Hematopoietic multipotent progenitor cell treated with erythropoietin and hydrocortisone succinate and interleukin-3 and kit ligand, for 8 days (in vitro differentiated cells): ENCODE measurements at places on chromosomes 5 and 9.
A peak's percentile ranks its signal among the peaks of the same experiment; 100 is the strongest.

GRCh38 chr5:157575381-157576020 is at the start of gene ADAM19:
TSS of gene ADAM19 (minus strand) at chr5:157575775. CDS start at chr5:157575696, 79 bp downstream.
- DNase-seq = no peak

DNA sequence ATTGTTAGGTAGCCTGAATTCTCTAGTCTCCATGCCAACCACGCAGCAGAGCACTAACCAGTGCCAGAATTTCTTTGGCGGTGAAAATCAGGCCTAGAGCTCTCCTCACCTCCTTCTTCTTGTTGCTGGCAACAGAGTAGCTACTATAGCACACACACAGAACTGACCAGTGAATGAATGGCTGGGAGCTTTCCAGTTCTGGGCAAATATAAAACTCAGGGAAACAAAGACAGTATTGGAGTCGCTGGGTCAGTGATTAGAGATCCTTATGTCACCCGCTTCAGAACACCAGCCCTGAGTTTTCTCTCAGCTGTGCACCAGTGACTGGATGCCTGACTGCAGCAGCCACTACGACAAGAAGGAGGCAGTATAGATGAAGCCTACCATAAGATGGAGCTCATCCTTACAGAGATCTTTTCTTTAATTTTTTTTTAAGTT is 26.9 kb upstream of the FEM1C start:
- no peak for DNase-seq

DNA sequence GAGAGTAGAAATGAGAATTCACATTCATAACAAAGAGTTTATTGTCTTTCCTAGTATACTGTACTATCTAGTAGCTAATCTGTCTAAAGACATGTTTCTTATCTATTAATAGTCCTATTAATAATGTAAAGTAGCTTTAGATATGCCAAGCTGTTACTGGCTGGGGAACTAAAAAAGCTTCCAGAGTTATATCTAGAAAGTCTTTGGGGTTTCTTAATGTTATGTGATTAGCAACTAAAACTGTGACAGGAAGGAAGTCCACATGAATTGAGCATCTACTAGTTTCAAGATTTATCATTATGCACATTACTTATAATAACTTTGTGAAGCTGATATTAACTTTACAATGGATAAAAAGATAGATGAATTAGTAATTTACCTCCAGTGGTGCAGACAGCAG is 122.7 kb upstream of the CDKN2B start:
- no peak for DNase-seq

DNA sequence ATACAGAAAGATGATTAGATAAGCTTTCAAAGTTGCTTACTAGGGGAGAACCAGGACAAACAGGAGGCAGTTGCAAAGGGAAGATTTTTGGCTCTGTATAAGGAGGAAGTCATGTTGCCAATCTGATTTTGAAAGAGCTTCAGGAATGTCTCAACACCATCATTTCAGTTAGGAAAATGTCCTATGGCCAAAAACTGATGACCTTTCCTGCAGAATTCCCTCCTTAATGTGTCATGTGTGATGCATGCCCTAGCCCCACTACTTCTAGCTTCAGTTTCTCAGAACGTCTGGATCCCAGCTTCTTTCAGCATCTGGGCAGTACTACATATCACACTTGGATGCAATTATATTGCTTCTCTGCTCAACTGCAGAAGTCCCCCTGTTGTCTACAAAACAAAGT is 211.5 kb upstream of the NREP start:
- no peak for DNase-seq

- DNase-seq = no peak
Measured at GRCh38 chr9:68482548-68482947, 58.1 kb downstream of the TMEM252 start.

DNA sequence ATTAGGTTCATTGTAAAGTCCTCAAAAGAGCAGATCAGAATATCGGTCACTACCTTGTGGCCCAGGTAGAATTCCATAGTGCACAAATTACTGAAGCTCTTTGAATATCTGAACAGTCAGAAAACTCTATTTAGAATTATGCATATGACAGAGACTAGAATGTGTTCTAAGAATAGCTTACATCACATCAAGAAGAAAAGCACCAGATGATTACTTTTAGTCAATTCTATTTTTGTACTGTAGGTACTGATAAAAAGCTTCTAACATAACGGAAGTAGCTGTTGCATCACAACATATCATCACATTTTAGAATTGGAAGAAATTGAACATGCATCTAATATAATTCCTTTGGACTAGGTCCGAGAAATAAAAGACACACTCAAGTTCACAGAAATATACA is 946.6 kb upstream of the ARRDC3 start:
- DNase-seq = no peak

GRCh38 chr9:95171001-95171400 is 146.5 kb downstream of the FANCC start:
- DNase-seq = no peak

DNA sequence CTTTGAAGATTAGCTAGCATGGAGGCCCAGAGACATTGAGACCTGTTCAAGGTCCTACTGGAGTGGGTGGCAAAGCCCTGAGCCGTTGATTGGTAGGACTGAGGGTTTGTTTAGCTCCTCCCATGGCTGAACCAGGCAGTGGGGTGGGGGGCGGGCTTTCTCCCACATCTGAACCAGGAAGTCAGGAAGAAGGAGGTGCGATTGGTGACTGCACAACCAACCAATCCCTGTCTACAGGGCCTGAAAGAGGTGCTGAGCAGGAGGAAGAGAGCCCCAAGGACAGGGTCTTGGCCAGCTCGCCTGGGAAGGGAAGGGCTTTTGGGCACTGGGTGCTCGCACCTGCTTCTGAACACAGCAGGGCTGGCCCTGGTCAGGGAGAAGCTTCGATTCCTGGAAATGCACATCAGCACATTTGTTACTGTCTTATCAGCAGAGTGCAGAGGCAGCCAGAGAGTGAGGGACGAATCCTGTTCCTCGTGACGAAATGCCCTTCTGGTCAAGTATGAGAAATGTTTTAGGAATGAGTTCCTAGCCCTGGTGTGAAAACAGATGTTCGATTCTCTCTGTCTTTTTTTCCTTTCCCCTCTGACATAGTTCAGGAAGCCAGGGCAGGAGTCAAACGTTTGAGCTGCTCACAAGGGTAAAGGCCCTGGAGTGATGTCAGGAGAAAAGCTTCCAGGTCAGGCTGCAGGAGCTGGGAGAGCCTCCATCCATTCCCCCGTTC is 294.8 kb upstream of the KLF4 start:
- peak; percentile 97 for DNase-seq

GRCh38 chr5:103283120-103283519 is 24.6 kb downstream of the MACIR start:
- no peak for DNase-seq

- no peak for DNase-seq
Measured at GRCh38 chr9:91541734-91542133, 118.1 kb upstream of the NFIL3 start.

DNA sequence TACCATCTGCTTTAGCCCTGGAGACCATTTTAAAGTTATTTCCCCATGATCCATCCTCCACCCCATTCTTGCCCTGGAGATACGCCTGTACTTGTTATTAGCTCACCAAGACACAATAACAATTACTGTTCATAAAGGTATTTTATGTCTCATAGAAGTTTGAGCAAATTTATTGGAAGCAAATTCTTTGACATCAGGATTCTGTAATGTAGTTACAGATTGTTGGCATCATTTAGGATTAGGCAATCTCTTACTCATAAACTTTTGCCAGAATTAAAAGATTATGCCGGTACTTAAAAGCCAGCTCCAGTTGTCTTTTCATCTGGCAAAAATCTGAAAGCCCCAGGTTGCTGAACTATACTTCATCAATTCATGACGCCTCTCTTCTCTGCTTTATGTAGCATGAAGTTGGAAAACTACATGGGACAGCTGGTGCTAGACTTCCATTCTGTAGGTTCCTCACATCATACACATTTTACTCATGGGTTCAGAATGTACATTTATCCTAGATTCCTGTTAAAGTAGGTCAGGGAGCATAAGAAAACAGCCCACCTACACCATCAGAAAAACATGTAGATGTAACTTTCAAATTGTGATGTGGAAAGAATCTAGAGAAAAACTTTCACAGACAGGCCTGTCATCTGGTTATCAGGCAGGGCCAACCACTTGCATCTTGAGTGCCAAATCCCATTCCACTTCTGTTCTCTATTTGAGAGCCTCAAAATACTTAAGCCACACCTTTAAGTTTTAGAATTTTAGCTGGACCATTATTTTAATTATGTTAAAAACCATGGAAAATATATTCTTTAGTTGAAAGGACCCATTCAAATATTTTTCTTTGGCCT is 14.0 kb downstream of the ATP10B start:
- DNase-seq = no peak

DNA sequence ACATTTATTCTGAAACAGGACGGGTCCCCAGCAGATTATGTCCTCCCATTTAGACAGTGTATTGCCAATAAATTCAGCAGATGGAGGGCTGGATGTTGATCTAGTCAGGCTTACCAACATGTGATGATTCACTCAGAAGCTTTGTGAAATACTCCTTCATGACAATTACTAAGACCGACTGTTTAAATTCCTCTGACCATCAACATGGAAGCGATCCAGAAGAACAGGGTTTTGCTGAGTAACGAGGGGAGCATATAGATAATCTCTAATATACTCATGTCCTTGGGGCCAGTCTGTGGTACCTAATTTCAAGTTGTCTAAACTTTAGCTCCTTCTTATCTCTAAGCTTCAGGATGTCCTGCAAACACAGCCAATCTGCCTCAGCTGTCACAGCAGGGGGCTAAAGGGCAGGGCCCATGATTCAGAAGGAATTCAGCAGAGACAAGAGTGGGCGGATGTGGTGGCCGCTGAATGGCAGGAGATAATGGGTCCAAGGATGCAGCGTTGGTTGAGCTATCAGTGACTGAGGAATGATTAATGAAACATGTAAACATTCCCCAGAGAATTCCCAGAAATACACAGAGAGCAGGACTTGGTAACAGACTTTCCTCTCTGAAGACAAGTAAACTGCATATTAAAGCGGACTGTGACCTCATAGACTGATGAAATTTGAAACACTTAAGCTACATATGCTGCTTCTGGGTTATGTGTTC is 109.4 kb downstream of the ANKRD55 start:
- DNase-seq = peak; percentile 100

DNA sequence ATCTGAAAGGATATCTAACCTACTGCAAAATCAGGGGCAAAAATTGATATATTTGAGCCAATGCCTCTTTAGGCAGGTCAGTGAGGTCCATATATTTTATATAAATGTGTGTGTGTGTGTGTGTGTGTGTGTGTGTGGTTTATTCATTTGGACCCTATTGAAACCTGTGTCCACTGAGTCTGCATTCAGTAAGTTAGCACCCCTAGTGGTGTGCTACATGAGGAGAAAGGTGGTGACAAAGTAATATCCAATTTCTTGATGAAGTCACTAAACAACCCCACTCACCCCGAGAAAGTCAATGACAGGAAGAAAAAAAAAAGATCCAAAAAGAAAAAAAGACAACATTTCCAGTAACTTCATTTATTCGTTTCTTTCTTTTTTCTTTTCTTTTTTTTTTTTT is 4.1 kb downstream of the FBXW11 start:
- peak; percentile 62 for DNase-seq

- no peak for DNase-seq
Measured at GRCh38 chr5:37830348-37830747, 9.5 kb downstream of the GDNF start.

DNA sequence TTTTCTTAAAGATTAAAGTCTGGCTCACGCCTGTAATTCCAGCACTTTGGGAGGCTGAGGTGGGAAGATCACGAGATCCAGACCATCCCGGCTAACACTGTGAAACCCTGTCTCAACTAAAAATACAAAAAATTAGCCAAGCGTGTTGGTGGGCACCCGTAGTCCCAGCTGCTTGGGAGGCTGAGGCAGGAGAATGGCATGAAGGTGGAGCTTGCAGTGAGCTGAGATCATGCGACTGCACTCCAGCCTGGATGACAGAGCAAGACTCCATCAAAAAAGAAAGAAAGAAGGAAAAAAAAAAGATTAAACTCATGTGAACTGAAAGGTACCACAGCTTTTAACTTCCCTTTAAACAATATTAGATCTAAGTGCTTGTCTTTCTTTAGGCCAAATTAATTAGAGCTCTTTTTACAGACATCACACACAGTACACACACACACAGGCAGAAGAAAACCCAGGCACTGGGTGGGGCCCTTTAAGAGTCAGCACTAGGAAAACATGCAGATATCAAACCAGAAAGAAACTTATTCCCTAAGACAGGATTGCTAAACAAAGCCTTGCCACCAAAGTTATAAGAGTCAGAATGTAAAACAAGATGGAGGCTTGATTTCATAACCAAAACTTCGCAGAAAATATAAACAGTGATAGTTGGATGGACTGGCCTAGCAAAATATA is 29.3 kb upstream of the UHRF2 start:
- no peak for DNase-seq

GRCh38 chr5:151083081-151083676 is 2.3 kb upstream of the TNIP1 start:
- no peak for DNase-seq

GRCh38 chr5:150281987-150282386 is 7.6 kb downstream of the CAMK2A start:
- no peak for DNase-seq

- DNase-seq = peak; percentile 24
Measured at GRCh38 chr5:173736374-173736773, 119.9 kb upstream of the BOD1 start.

DNA sequence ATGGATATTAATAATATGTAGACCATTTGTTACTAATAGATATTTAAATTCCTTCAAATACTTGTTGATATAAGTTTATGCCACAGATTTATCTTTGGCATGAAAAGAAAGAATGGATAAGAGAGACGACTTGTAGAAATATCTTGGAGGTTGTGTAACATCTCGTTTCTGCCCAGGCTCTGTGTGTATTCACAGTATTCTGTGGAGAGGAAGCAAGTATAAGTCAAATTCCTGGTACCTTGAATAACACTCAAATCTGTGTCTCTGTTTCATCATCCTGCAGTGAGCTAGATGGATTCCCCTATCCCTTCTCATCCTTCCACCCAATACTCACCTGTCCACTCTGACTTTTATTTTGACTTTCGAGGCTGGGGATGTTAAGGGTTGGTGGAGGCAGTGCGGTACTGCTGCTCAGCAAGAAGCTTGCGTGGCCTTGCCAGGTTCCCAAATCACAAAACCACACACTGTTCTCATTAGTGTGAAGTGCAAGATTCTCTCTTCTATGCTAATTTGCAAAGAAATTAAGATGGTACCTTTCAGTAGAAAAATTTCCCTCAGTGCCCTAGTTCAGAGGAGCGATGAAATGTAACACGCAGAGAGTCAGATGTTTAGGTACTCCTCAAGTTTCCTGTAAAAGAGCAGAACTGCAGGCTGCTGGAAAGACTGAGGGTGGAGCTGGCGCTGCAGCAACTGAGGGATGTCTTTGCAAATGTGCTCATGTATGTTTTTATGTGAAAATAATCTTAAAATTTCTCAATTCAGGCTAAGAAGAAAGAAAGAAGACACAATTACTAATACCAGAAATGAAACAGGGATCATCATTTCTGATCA is 42.6 kb upstream of the ANKRD18A start:
- no peak for DNase-seq

- no peak for DNase-seq
Measured at GRCh38 chr9:21607576-21607975, 125.5 kb upstream of the IFNE start.

GRCh38 chr5:61697809-61698558 is 365.9 kb downstream of the ZSWIM6 start:
- DNase-seq = no peak
